ENCODE measurements at places on chromosomes 1 and 21. TPM values are rescaled to one million over a fixed set of nuclear protein-coding genes. Genes with fewer than 3 reads are reported as not detected.

DNA sequence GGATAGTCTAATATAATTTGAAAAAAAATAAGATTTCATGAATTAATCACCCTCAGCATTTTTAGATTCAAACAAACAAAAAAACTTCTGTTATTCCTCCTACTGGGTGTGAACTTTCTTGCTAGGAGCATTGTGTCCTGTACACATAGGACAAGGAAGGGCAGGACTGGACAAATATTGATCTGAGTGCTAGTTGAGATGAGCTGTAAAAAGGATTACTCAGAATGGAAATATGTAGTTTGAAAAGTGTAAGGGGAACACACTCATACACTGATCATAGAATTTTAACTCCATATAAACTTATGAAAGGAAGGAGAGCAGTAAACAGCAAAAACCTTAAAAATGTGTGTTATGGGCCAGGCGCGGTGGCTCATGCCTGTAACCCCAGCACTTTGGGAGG lies 156.5 kb upstream of the ZNF648 start:
- no peak for DNase-seq

GRCh38 chr1:76961181-76961819 lies 94.0 kb downstream of the ST6GALNAC5 start:
- DNase-seq: no peak

DNA sequence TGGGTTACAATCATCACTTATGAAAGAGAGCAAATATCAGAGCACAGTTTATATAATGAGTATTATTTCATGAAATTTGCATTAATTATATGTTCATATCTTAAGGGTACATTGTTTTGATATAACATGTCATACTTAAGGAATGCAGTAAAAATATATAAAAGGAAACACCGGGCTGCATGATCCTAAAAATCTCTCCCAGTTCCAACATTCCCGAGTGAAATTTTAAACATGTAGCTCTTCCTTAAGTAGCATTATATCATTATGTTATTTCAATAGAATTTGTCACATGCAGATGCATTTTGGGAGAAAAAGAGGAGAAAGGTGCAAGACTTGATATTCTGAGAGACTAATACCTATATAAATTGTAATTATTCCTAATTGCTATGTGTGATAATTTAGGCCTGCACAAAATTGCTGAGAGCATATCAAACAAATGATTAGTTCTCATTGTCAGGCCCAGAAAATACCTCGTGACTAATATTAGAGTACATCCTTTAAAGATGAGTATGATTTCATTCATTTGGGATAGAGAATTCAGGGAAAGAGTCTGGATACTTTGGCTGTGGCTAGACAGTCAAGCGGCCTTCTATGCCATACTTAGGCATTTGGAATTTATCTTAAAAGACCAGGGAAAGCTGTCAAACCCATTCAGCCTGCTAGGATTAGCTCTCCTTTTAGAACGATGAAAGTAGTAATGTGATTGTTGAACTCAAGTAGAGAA lies 86.8 kb downstream of the ADGRL2 start:
- no peak for DNase-seq

- no peak for DNase-seq
These were observed 3.3 kb downstream of the SOX13 start for GRCh38 chr1:204075890-204076846.

DNA sequence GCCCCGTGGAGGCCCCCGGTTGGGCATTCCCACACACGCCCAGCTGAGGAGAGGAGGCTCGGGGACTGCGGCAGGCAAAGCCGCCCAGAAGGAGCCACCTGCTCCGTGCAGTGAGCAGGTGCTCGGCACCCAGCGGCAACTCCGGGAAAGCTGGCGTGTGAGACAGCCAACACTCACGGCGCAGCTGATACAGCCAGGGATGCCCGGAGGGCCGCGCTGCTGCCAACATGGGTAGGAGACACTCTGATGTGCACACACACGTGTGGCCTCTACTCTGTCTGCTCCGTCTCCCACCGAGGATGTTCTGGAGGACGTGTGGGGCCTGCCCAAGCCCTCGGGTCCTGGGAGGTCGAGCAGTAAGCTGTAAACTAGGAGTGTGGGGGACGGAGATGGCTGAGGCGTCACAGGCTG lies 12.9 kb downstream of the MORN1 start:
- no peak for DNase-seq

DNA sequence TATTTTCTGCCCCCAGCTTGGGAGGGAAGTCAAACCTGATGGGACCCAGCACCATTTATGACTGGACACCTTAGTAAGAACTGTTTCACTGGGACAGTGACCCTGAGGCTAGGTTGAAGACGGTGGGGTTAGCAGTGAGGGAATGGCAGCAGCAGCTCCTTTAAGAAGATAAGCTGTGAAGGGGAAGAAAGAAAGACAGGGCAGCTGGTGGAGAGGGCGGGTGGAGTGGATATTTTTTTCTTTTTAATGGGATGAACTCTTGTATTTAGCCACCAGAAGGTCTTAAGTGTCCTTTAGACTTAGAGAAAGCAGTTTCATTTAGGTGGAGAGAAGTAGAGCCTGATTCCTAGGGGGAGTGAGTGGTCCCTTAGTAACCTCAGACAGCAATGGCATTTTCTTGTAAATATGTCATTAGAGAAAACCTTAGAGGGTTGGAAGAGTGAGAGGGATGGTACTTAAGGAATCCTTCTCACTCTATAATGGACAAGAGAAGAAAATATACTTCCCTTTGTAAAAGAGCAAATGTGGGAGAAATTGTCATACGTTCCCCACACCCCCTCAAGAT lies 187.5 kb downstream of the HHAT start:
- DNase-seq: no peak

GRCh38 chr1:65994223-65994622 lies 201.5 kb downstream of the PDE4B start:
- no peak for DNase-seq

DNA sequence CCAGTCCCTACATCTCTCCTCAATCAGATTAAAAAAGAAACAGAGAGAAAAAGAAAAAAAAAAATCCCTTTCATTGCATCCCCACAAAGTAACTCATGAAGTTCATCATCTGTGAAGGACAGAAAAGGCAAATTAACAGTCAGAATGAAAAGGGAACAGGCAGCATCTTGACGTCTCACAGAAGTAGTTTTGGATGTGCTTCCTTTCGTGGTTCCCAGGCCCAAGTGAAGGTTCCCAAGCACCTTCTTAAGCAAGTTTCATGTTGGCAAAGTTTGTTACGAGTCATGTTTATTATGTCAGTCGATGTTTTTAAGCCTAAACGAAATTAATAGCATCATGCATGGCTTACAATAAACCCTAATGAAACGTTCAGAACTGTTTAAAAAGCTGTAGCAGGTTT lies 475.2 kb downstream of the SETD4 start:
- no peak for DNase-seq

GRCh38 chr1:87632232-87632631 lies 303.6 kb downstream of the LMO4 start:
- DNase-seq: no peak

DNA sequence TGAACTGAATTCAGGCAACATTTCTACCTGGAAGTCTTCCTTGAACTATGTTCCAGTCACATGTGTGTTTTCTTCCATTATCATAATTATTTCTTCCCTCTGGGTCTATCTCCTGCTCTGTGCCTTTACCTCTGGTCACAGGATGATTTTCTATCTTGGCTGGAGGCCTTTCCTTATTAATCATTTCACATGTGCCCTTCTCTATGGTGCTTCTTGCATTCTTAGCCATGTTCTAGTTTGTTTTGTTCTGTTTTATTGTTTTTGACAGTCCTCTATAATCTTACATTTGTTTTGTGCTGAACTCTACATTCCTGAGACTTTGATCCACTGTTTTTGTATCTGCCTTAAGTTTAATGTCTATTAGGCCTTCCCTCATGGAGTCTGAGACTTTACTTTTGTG lies 51.0 kb downstream of the SGIP1 start:
- no peak for DNase-seq

DNA sequence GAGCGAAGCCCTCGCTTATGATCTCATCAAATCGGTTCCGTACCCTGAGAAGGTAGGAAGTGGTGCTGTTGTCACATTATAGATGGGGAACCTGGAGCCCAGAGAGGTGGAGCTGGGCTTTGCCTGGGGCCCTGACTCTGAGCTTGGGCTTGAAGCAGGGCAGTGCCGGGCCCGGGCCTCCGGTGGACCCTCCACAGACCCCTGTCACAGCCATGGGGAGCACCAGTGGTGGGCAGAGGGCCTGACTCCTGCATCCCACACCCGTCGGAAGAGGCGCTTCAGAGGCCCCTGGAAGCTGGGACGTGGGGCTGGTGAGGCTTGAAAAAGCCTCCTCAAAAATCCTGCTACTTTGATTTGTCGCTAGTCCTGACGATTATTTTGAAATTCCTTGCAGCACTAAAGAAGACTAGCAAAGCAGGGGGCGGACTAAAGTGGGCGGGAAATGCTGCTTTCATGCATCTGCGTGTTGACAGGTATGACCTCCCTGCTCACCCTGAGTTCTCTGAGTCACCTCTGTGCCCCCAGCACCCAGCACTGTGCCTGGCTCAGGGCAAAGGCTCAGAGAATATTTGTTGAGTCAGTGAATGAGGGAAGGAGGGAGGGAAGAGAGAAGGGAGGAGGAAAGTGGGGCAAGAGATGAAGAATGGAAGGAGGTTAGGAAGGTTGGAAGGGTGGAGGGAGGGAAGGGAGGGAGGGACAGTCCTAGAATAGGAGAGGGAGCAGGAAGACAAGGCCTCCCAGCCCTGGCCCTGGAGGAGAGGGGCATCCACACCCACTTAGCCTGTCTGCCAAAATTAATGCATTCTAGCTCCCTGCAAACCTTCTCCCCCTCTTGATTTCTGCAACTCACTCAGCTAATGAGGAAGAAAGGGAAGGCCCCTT lies 262.8 kb upstream of the VAMP3 start:
- no peak for DNase-seq

GRCh38 chr1:216903382-216903740 lies 180.1 kb upstream of the ESRRG start:
- DNase-seq: no peak

GRCh38 chr1:44717156-44717555 lies 13.8 kb downstream of the RNU5D-1 start:
- no peak for DNase-seq

- no peak for DNase-seq
These were observed 3.7 kb downstream of the ATF3 start for GRCh38 chr1:212612041-212612961.

DNA sequence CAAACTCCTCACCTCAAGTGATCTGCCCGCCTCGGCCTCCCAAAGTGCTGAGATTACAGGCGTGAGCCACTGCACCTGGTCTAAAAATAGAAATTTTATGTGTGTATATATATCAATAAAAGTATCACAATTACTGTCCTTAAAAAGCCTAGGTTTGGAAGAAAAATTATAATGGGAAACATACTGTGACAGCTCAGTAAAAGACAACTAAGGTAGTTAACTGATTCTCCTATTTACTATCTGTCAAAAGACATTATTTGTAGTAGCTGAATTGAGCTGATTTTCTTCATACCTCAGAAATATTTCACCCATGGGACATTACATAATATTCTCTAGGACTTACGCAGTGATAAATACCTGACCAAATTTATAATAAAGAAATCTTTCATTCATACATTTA lies 122.5 kb downstream of the SMYD3 start:
- no peak for DNase-seq

DNA sequence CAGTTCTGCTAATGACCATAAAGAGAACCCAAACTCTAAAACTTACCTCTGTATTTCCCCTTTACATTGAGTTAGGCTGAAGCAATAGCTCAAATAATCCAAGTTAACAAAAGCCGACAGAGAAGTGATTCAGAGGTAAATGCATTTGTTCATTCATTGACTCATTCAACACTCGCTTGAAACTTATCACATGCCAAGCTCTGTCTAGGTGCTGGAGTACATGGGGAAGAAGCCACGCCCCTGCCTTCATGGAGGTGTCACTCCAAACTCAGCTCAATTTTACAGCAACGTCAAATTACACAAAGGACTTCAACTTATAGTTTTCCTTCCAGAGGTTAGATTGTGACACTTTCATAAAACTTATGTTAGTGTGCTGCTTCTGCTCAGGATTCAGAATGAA lies 45.8 kb downstream of the SLC25A24 start:
- no peak for DNase-seq

GRCh38 chr1:180482425-180483275 lies 19.7 kb downstream of the ACBD6 start:
- DNase-seq: peak; percentile 43

GRCh38 chr1:19534281-19534680 lies 48.9 kb upstream of the CAPZB start:
- no peak for DNase-seq

DNA sequence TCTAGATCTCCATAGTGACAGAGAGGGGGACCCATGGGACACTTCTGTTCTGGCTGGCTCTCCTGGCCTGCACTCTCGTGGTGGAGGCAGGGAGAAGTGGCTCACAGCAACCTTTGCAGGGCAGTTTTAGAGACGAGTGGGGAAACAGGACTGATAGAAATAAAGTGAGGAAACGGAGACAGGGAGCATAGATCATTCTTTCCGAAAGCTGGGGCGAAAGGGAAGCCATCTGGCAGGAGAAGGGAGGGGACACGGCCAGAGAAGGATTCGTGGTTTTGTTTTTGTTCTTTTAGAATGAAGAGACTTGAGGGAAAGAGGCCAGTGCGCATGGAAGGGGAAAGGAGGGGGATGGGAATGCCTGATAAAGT lies 3.5 kb downstream of the TIE1 start:
- peak; percentile 49 for DNase-seq

- no peak for DNase-seq
These were observed 7.0 kb downstream of the DCST2 start for GRCh38 chr1:155026588-155026987.

DNA sequence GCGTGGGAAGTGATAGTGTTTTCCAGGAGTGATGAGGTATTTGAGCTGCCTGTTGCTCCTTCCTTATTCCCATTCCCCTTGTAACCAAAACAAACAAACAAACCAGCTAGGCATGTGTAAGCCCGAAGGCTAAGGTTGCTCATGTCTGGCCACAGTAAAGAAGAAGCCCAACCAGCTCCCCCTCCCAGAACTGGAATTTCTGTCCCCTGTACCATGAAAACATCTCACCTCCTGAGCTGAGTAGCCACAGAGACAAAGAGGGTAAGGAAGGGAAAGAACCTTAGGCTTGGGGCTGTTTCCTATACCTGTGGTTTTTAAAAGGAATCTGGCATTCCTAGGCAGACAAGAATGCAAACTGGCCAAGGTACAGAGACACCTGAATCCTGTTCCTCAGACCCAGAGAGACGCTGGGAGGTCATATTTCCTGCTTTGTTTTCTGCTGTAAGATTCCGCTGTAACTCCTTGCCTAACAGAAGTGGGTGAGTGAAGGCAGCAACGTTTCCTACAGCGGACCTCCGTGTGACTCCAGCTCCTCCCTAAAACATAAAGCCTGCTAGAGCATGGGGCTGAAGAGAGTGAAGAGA lies 41.7 kb upstream of the RAB4A start:
- DNase-seq: peak; percentile 56

GRCh38 chr1:55211863-55212262 lies 3.3 kb downstream of the USP24 start:
- DNase-seq: no peak

The SPATA1 gene
- 1.5 TPM for polyA plus RNA-seq

The MAN1C1 gene
- polyA plus RNA-seq: 12.9 TPM

The NEK7 gene
- polyA plus RNA-seq: 50.2 TPM

The UBL4B gene
- not detected for polyA plus RNA-seq

The BEND5 gene
- 9.1 TPM for polyA plus RNA-seq

The C1orf185 gene
- polyA plus RNA-seq: not detected

The TTC39A gene
- polyA plus RNA-seq: 4.1 TPM

The EPHB2 gene
- 24.6 TPM for polyA plus RNA-seq

The CAPN9 gene
- 0.52 TPM for polyA plus RNA-seq

Data from muscle of back (tissue), 13 donors.